AG20443 (cell line): ENCODE measurements at places on chromosomes 7 and 10.
A peak's percentile ranks its signal among the peaks of the same experiment; 100 is the strongest.

DNA sequence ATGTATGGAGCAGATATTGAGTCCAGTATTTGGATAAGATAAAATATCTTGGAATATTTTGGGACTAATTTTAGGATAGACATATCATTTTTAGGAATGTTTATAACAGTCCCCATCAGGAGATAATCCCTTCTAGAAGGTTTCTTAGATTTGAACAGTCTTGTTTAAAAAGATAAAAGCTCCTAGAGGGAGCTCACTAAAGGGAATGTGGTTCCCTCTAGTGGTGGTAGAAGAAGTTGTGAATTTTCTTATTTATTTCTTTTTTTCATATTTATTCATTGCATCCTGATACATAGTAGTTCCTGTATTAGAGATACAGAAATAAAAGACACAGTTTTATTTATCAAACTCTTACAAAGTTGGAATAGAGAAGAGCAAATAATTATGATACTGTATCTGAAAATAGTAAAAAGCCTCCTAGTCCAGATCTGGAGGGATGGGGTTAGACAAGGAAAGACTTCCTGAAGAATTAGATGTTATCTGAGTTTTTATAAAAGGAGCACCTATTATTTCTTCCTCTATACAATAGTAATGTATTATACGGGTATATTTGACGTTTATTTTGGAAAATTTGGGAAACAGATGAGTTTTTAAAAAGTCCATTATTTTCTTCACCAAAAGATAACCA lies 24.5 kb upstream of the KLF14 start:
- peak; percentile 56 for DNase-seq

DNA sequence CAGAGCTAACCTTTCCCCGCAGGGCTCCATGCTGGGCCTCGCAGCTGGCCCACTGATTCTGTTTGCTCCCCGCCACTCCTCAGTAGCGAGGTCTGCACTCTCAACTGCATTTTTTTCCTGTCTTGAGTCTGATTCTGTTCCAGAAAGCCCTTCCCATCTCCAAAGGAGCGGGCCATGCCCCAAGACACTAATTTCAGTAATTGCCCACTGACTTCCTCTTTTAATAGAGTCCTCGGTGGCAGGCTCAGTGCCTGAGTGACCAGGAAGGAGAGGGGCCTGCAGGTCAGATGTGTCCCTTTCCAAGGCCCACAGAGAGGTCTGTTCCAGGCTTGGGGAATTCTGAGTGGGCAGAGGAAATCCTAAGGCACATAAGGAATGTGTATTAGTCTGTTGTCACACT lies 77.4 kb downstream of the ADCY1 start:
- peak; percentile 2 for DNase-seq

- DNase-seq, result no peak
These were observed 10.3 kb downstream of the PWWP2B start for GRCh38 chr10:132407243-132407746.

DNA sequence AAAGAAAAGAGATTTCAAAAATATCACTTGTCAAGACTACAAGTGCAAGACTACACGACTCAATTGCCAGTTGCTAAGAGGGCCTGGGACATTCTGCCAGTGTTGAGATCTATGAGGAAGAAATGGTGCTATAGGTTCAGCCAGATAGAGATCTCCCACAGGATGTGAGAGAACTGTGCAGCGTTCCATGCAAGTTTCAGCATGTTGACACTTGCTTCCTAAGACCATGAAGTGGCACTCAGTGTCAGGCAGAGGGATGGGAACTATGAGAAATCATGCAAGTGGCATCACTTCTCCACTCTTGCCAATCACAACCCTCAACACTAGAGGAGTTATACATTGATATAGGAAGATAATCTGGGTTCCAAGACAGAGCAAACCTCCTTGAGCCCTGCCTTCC lies 210.3 kb downstream of the CHRM2 start:
- DNase-seq, result no peak

GRCh38 chr7:17434841-17435692 lies 136.6 kb downstream of the AHR start:
- DNase-seq, result no peak

- DNase-seq, result no peak
These were observed 31.3 kb downstream of the TACC2 start for GRCh38 chr10:122020226-122020625.

DNA sequence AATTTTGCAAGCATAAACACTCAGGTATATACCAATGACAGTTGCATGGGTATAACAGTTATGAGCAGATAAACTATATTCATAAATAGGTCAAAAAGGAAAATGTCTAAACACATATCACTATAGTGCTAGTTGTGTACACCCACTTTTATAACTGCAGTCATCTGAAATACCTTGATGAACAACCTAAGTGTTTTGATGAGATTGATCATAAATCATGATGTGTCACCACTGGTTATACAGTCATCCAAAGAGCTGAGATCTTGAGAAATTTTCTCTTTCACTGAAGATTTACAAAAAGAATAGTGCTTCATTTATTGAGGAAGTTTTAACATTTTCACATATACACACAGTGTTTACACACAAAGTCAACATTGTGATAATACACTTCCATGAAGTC lies 78.6 kb upstream of the SLC25A13 start:
- DNase-seq, result no peak

DNA sequence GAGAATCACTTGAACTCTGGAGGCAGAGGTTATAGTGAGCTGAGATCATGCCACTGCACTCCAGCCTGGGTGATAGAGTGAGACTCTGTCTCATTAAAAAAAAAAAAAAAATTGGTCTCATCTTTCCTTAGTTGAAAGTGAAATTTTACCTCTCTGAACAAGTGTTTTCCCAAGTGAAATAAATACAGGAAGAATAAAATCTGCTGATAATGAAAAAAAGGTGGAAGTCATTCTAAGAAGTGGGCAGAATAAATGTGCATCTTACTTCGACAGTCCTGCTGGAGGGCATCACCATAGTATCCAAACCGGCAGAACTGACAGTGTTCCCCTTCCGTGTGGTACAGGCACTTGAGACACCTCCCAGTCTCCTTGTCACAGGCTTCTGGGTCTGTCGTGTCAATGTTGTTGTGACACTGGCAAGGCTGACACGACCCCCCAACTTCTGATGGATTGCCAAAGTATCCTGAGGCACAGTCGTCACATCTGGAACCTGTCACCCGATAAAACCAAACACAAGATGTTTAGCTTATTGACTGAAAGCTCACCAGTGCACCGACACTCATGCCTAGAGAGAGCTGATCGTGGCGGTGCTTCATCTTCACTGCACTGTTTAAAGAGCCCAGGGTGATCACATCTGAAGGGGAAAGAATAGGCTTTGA lies 49.6 kb downstream of the LAMB1 start:
- no peak for DNase-seq

GRCh38 chr10:132076578-132077081 lies 10.9 kb downstream of the JAKMIP3 start:
- DNase-seq, result no peak

- no peak for DNase-seq
These were observed 1.9 kb downstream of the COL1A2 start for GRCh38 chr7:94396596-94396995.
